Midbrain (tissue), 1 donor: ENCODE measurements at places on chromosomes 5 and 9.

DNA sequence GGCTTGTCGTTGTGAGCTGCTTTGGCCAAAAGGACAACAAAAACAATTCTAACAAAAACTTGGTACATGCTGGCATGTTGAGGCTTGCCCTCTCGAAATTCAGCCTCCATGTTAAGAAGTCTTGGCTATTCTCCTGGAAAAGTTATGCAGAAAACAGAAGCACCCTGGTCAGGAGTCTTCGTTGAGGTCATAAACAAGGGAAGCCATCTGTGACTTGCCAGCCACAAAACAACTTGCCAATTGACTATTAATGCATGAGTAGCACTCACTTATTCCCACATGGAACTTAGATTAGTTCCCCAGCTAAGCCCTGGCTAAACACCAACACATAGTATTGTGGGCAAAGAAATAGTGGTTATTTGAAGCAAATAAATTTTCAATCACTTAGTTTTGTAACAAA lies 521.0 kb upstream of the CHD1 start:
- no peak for DNase-seq

GRCh38 chr9:20649381-20649780 lies 27.1 kb upstream of the MLLT3 start:
- no peak for DNase-seq

- no peak for DNase-seq
These were observed 758.4 kb upstream of the SEMA6A start for GRCh38 chr5:117333011-117333410.

DNA sequence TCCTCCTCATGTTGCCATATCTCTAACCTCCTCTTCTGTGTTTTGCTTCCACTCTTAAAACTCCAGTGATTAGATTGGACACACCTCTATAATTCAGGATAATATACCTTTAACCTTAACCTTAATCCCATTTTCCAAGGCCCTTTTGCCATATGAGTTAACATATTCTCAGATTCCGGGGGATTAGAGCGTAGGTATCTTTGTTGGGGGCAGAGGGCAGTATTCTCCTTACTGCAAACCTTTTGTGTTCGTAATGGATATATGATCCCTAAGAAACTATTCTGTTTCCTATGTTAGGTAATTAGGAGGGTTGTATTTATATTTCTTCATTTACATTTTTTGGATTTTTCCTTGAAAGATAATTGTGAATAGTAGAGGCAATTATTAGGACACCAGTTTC lies 99.5 kb downstream of the VPS13A start:
- DNase-seq, result no peak

DNA sequence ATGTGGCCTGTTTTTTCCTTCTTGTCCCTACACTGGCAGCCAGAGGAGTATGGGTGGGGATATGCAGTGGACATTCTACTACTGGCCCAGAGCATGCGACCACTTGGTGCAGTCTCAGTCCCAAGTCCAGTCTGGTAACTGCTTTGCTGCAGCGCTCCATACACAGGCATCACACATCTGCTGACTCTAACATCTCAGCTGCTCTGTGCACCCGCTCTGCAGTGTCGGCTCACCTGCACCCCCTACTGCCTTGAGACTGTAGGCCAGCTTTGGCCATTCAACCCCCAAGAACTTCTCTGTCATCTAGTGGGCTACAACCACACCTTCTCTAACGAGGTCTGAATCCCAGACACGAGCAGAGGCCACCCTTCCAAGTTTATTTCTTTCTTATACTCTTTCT lies 46.4 kb upstream of the SLCO6A1 start:
- DNase-seq, result no peak

DNA sequence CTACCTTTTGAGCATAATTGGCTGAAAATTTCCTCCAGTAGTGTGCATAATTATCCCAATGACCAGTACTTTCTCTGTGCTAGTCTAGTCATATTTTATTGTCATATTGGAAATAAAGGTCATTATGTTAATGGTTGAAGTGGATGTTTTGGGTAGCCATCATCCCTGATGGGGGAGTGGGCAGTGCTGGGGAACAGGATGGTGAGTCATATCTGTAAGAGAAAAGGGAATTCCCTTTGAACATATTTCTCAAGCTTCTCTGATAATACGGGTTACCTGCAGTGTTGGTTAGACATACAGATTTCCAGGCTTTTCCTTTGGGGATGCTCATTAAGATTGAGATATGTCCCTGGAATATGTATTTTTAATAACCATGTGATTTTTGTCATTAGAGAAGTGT lies 33.3 kb upstream of the SPATA31D4 start:
- no peak for DNase-seq

GRCh38 chr9:6788162-6789016 lies 30.6 kb downstream of the KDM4C start:
- no peak for DNase-seq
